ENCODE measurements at places on chromosomes 6 and 20.
A peak's percentile ranks its signal among the peaks of the same experiment; 100 is the strongest.

GRCh38 chr6:74065705-74066104, 369.7 kb downstream of the CD109 start:
- DNase-seq, result no peak

- DNase-seq, result no peak
These were observed 24.2 kb upstream of the EFHC1 start for GRCh38 chr6:52395969-52396368.

GRCh38 chr20:36460648-36461599, 80.4 kb upstream of the MYL9 start:
- no peak for DNase-seq

- no peak for DNase-seq
These were observed 56.9 kb downstream of the KCNK5 start for GRCh38 chr6:39172377-39172757.

DNA sequence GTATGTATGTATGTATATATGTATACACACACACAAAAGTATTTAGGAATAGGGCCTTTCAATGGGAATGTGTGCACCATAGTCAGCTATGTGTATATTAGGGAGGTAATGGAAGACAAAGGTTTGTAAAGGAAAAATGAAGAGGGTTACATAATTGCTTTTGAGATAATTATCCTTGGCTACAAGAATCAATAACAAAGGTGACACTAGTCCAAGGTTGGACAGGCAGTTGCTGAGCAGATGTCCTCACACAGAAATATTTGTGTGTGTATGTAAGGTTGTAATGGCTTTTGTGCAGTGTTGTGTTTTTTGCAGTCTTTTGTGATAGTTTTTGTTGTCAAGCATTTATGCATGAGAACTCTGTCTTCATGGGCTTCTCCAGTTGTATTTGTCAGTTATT, 157.9 kb upstream of the MARCKS start:
- DNase-seq, result no peak

DNA sequence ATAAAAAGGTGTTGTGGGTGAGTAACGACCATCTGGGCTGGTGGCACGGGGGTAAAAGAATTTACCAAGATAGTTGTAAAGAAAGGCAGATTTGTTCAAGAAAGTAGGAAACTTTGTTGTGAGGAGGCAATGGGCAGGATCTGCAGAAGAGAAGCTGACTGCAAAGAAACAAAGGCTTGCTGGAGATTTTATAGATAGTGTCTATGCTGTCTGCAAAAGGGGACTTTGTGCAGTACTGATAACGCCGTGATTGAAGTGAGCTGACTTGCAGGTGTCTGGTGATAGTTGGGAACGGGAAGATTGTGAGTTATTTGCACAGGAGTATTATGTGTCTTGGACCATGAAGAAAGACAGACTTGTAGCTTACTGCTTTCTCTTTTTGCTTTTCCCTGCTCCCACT, 36.8 kb upstream of the GSTA3 start:
- no peak for DNase-seq

- DNase-seq, result no peak
These were observed 120.5 kb upstream of the BTBD3 start for GRCh38 chr20:11797156-11797555.

- no peak for DNase-seq
These were observed 42.4 kb downstream of the NDRG3 start for GRCh38 chr20:36703530-36703929.

DNA sequence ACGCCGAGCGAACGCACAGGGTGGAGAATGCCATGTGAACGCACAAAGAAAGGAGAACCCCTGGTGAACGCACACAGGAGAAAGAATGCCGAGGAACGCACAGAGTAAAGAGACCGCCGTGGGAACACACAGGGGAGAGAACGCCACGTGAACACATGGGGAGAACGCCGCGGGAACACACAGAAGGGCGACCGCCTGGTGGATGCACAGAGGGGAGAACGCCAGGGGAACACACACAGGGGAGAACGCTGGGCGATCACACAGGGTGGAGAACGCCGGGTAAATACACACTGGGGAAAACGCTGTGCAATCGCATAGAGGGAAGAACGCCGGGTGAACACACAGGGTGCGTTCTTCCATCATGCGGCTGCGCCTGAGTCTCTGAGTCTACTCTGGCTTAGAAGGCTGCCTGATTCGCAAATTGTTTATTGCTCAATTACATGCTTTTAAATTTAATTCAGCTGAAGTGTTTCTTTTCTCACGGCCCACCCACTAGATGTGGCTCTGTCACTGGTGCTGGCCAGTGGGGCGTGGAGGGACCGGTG, 54.1 kb downstream of the RNASET2 start:
- DNase-seq, result no peak

DNA sequence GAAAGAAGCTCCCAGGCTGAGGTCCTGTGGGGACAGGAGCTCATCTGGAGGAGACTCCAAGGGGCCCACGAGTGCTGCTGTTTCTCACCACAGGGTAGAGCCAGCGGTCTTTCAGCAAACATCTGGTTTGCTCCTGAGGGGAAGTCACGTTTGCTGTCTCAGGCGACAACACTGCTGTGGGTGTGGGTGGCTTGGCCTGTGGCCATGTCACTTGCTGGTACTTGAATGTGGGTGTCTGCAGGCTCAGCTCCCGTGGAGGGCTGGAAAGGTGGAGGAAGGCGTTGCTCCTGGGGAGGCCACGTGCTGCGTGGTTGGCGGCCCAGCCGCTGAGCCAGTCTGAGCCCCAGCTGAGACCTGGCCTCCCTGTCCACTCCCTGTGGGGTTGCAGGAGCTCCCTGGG, 52.8 kb upstream of the MPC1 start:
- no peak for DNase-seq

GRCh38 chr6:97947841-97948240, 664.8 kb upstream of the MMS22L start:
- peak; percentile 99 for DNase-seq

GRCh38 chr20:1373036-1373435, 19.8 kb downstream of the FKBP1A start:
- no peak for DNase-seq

GRCh38 chr6:16354692-16355091, 116.3 kb downstream of the GMPR start:
- DNase-seq, result no peak

- DNase-seq, result no peak
These were observed 191.5 kb upstream of the BMP2 start for GRCh38 chr20:6575912-6576401.

Data from epithelial cell of proximal tubule (primary cell).